ENCODE measurements at places on chromosomes 5 and 9.

DNA sequence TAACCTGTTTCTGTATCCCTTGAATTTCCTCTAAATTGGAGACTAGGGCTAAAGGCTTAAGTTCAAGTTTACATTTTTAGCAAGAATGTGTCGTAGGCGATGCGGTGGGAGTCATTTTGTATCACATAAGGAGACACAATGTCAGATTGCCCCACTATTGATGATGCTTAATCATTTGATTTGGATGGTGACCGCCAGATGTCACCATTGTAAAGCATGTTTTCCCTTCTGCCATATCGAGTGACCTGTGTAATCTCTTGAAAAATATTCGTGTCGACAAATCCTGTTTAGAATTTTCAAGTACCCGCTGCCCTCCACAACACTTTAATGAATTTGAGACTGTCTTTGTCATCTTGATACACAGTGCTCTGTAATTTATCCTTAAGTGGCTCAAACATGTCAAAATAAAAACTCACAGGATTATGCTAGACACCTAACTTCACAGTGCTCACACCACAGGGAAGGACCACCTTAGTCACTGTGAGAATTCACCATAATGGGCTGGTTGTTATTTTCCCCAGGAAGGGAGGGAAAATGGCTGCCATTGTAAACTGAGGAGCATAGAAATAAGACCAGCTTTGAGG lies 34.5 kb upstream of the SLC46A2 start:
- DNase-seq = no peak

- no peak for DNase-seq
Measured at GRCh38 chr5:128353441-128354107, 184.5 kb downstream of the FBN2 start.

DNA sequence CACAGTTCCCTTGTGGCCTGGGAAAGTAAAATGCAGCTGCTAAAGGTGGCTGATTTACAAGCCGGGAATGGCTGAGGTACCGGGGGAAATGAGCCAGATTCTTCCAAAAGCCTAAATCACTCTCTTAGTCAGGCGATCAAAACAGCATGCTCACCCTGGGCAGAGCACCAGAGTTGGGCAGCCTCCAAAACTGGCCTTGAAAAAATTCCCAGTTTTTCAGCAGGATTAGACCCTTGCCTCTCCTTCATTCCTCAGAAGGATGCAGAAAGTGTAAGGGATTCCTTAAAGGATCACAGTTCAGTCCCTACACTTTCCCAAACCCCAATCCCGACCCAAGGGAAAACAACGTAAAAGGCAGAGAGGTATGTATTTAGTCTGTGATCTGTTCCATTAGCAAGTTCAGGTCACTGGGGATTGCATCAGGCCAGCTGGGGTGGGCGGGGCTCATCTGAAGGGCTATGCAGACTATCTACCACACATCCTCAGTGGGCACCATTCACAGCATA lies 16.9 kb downstream of the TMEM174 start:
- DNase-seq = no peak

DNA sequence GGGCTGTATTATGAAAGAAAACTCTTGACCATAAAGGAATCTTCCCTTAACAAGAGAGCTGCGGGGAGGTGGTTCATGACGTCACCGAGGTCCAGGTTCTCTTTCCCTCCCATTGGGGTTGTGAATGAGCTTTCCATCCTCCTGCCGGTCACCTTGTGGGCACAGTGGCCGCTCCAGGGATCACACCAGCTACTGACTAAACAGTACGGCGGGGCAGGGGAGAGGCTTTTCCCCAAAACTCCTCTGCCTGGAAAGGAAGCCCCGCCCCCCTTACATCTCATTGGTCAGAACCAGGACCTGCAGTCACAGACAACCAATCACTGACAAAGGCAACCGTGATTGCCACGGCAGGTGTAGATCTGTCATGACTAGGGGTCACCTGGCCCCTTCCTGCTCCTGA lies 35.6 kb downstream of the ROR2 start:
- DNase-seq = no peak

DNA sequence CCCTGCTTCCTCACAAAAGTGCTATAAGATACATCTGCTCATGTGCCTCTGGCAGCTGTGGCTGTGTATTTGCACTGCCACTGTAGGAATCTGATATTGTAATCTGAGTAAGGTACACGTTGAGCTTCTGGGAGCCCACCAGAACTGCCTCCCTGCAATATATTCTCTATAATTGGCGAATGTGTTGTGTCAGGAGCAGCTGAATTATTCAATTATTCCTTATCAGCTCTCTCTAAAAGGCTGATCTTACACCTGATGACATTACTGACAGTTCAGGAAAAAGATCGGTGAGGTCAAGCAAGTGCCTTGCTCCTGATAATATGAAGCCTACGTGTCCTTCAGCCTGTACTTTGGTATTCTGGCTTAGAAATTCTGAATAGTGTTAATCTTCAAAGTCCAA lies 1015.0 kb downstream of the CDH9 start:
- no peak for DNase-seq

DNA sequence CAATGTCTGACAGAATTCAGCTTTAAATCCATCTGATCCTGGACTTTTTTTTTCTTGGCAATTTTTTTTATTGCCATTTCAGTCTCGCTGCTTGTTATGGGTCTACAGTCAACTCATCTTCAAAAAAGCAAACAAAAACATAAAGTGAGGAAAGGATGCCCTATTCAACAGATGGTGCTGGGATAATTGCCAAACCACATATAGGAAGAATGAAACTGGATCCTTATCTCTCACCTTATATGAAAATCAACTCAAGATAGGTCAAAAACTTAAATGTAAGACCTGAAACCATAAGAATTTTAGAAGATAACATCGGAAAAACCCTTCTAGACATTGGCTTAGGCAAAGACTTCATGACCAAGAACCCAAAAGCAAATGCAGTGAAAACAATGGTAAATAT lies 389.1 kb upstream of the ST8SIA4 start:
- no peak for DNase-seq

- DNase-seq = no peak
Measured at GRCh38 chr5:80554646-80555045, 15.4 kb downstream of the ANKRD34B start.

- DNase-seq = no peak
Measured at GRCh38 chr5:111968459-111968858, 211.5 kb upstream of the NREP start.

GRCh38 chr9:21788752-21789151 lies 13.7 kb upstream of the MTAP start:
- no peak for DNase-seq

All from anterior cingulate cortex (tissue), 58 donors.